ENCODE measurements at places on chromosomes 7 and 10.

DNA sequence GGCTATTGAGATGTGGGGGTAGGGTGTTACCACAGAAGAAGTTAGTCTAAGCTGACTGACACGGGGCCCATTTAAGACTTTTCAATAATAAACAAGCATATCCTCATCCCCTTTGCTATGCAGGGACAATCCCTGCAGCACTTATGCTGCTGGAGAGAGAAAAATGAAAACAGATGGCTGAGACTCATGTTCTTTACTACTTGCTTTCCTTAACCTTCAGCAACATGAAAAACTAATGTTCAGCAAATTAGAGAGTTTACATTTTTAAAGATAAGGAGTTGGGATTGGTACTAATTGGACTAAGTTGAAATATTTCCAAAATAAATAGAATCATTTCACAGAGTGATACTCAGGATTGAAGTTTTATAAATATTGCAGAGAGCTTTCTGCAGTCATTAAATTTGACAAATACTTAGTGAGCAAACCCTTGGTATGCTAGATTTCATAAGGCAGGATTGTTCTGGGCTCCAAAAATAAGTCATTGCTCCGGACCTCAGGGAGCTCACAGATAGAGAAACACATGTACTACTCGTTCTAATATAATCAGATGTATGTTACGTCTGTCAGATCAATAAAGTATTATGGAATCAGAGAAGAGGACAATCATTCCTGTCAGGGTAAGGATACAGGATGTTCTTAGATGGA, 147.1 kb upstream of the LRRN3 start:
- DNase-seq: no peak

- no peak for DNase-seq
Observed at GRCh38 chr10:18501198-18501597, 150.2 kb downstream of the NSUN6 start.

GRCh38 chr10:70459061-70459773, 17.7 kb upstream of the NODAL start:
- DNase-seq: no peak

DNA sequence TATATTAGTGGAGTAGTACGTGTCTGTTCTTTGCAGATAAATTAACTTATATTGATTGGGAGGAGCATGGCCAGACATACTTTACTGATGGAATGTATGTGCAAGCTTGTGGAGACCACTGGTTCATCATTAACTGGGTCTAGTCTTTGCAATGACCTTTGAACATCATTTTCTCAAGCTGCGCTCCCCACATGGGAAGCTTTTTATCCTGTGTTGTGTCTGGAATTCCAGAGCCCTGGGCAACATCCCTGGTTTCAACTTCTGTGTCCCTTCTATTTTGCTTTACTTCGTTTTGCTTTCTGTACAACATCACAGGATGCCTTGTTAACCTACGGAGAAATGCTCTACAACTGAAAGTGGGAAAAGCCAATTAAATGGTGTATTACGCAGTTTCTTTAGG, 38.3 kb downstream of the MACROH2A2 start:
- no peak for DNase-seq

DNA sequence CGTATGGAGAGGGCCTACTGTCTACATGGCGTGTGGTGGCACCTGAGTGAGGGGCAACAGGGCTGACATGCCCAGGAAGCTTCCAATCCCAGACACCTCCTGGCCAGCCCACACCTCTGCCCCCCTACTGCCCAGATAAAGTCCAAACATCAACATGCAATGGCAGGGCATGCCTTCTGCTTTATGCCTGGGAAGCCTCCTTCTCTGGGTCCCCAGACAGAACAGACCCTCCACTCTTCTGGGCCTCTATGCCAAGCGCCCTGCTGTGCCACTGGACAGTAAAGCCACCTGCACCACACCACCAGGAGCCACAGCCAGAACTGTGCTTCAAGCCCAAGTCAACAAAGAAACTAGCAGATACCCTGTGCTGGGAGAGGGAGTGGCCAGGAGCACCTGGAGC, 12.5 kb downstream of the TMEM72 start:
- no peak for DNase-seq
